Nephron progenitor cell (in vitro differentiated cells): ENCODE measurements at places on chromosomes 11 and 22.

- no peak for DNase-seq
These were observed 9.9 kb downstream of the PISD start for GRCh38 chr22:31652088-31652487.

DNA sequence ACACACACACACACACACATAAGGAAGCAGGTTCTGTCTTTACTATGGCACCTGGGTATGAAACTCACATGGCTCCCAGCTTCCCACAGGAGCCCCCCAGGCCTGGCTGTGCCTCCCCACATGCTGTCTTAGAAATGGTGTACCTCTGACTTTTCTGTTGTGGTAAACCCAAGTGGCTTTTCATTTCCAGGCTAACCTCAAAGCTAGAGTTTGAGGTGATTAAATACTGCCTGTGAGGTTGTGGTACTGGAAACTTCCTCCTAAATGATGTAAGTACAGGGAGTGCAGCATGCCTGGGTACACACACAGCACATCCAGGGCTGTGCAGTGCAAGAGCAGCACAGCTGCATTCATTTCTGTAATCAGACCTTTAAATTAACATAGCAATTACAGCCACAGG lies 34.4 kb downstream of the ME3 start:
- no peak for DNase-seq

- no peak for DNase-seq
These were observed 8.3 kb downstream of the SRSF8 start for GRCh38 chr11:95074792-95075563.

- no peak for DNase-seq
These were observed 145.4 kb downstream of the OPCML start for GRCh38 chr11:133386852-133387251.

GRCh38 chr11:77324508-77324907 lies 23.0 kb upstream of the GDPD4 start:
- no peak for DNase-seq

- no peak for DNase-seq
These were observed 164.0 kb upstream of the PDGFD start for GRCh38 chr11:104327861-104328511.

GRCh38 chr11:120304526-120304925 lies 20.6 kb upstream of the TLCD5 start:
- no peak for DNase-seq

DNA sequence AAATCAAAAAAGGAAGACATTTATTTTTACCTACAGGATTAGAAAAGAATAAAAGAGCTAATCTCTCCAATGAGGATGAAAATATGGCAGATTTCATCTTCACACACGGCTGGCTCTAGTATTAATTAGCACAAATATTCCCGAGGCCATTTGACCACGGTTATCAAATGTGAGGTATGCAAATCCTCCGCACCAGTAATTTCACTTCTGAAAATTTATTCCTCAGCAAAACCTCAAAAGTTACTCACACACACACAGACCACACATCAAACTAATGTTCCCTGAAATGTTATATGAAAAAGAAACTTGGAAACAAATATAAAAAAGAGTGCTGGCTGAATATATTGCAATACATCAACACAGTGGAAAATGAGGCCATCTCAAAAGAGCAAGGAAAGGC lies 32.8 kb downstream of the CELSR1 start:
- DNase-seq: no peak

DNA sequence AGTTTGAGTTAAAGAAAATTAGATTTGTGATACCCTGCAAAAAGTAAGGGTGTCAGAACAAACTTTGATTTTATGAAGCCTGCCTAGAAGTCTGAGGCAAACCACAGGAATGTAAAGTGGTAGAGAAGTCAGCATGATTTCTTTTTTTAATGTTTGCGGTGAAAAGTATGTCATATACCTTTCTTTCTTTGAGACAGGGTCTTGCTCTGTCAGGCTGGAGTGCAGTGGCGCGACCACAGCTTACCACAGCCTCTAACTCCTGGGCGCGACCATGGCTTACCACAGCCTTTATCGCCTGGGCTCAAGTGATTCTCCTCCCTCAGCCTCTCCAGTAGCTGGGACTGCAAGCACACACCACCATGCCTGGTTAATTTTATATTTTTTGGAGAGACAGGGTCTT lies 4.7 kb downstream of the API5 start:
- no peak for DNase-seq

GRCh38 chr22:17258788-17259148 lies 39.5 kb upstream of the ADA2 start:
- no peak for DNase-seq

DNA sequence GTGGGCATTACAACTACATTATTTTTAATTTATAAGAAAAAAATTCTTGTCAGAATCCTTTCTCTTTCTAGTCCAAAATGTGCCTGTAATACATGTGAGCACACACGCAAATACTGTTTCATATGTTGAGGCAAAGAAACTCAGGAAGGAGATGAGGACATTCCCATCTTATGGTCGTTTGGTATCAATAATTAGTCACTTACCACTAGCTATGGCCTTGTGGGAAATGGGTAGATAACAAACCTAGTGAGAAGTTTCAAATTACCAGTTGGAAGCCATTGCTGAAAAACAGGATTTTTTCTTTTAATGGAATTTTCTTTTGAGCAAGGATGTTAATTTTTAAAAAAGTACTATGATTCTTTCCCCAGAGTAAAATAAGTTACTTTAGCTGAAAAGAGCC lies 25.7 kb downstream of the AMOTL1 start:
- no peak for DNase-seq

DNA sequence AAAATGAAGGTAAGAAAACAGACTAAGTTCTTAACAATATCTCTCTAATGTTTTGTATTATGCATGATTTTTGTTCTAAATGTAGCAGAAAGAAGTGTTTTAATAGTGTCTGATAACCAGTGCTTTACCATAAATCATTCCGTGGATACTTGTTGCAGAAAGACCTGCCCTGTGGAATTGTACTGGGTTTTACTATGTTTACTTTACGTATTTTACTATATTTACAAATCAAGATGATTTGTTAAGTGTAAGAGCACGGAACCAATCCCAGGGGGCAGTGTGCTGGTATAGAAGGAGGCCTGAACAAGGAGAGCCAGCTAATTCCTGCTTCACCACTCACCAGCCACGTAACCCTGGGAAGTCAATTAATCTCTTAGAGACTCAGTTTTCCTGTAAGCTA lies 1.4 kb downstream of the HTR3B start:
- peak; percentile 28 for DNase-seq

DNA sequence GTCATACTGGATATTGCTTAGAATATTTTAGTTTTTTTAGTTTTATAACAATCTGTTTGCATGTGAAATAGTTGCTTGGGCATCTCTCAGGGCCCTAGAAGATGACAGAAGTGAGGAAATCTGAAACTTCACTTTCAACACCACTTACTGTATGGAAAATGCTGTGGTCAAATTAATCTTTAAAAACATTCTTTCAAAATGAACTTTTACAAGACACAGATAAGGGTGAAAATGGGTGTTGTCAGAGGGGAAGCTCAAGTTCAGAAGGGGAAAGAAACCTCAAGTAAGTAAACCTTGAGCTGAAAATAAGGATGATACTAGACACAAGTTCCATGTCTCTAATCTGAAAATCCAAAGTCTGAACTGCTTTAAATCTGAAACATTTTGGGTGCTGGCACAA lies 1840.1 kb upstream of the RAG2 start:
- DNase-seq: no peak

- no peak for DNase-seq
These were observed 756 bp downstream of the CLNS1A start for GRCh38 chr11:77636731-77637344.

DNA sequence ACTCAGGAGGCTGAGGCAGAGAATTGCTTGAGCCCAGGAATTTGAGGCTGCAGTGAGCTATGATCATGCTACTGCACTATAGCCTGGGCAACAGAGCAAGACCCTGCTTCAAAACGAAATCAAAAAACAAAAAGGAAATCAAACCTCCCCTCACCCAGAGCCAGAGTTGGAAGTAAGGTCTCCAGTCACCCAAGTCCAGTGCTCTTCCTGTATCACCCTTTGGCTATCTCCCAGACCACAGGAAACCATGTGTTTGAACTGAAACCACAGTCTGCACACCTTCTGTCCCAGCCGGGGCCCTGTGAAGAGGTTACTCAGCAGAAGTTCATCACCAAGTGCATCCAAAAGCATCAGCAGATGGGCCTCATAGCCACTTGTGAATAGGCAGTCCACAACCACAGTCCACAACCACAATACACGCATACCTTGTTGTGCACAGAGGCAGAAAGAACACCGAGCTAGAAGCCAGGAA lies 4.6 kb downstream of the MYH9 start:
- no peak for DNase-seq
